GDM1 (cell line): ENCODE measurements at places on chromosomes 16 and 17.

GRCh38 chr17:21125862-21126261, 902 bp upstream of the DHRS7B start:
- DNase-seq = peak; percentile 58

- DNase-seq = no peak
Measured at GRCh38 chr16:47584464-47585225, 123.5 kb downstream of the PHKB start.

- DNase-seq = no peak
Measured at GRCh38 chr16:17563323-17564091, 92.7 kb upstream of the XYLT1 start.

- no peak for DNase-seq
Measured at GRCh38 chr17:8599351-8600011, 31.0 kb downstream of the MYH10 start.

GRCh38 chr16:70662991-70663523, 16.7 kb downstream of the IL34 start:
- no peak for DNase-seq

DNA sequence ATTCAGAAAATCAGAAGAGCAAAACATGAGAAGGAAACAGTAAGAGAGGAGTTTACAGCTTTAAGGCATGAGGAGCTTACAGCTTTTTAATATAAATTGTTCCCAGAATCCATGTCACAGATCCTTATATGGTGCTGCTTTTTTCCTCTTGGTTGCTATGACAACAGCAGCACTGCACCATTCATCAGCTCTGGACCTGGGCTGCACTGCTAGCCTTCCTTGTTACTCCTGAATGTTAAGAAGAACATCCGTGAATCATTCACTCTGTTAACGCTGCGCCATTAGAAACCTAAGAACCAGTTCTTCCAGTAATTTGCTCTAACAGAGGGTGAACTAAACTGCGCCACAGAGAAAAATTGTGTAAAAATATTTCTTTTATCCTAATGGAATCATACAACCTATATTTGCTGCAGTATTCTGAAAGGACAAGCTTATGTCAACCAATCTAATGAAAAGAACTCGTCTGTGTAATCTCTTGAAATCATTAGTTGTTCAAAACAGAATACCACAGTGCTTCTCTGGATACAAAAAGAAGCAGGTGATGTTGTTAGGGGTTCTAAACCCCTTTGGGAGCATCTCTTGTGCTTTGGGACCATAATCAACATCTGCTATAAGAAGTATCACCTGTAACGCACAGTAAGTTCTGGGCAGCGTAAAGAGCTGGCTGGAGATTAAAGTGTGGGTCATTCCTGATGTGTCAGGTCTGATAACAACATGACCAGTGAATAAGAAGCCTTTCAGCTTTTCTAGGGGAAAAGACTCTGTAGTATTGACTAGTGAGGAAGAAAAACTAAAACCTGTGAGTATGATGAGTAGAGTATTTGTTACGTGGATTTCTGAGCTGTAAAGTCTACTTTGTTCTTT, 151.2 kb downstream of the TANC2 start:
- DNase-seq = no peak

GRCh38 chr17:29931231-29931932, 1.4 kb upstream of the SSH2 start:
- DNase-seq = peak; percentile 70

GRCh38 chr17:18176176-18176575, 7.5 kb upstream of the ALKBH5 start:
- DNase-seq = peak; percentile 29

GRCh38 chr16:59411961-59412841, 678.1 kb upstream of the GOT2 start:
- DNase-seq = no peak

DNA sequence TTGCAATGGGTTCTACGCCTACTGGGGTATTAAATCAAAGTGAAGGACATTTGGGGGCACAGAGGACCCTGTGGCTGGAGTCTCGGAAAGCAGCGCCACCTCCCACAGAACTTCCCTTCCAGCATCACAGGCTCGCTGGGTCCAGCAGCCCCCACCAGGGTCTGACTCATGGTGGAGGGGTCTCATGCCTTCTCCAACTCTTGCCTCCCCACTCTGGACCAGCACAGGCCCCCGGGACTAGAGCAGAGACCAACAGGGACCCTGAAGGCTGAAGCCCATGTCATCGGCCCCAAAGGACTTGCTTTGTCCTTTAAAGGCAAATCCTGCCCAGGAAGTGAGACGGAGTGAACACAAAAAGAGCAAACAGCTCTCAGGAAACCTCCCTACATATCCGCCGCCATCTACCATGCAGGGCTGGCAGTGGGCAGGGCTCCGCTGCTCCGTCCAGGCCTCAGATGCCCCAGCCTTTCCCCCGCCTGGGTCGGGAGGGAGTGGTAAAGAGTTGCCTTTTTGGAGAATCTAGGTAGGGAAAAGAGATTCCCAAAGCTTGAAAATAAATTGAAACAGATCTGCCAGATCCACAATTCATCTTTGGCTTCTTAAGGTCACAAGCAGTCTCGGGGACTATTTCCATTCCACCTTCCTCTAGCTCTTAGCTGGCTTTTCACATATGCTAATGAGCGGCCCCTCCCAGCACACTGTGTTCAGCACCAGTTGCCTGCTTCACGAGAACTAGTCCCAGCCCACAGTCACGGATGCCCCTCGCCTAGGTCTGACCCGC, 2.1 kb upstream of the GPRC5C start:
- no peak for DNase-seq

- DNase-seq = no peak
Measured at GRCh38 chr17:30199600-30199999, 35.9 kb downstream of the SLC6A4 start.

- no peak for DNase-seq
Measured at GRCh38 chr16:11253009-11253994, 2.7 kb downstream of the SOCS1 start.
